Hematopoietic multipotent progenitor cell treated with erythropoietin and hydrocortisone succinate and interleukin-3 and kit ligand, for 8 days (in vitro differentiated cells): ENCODE measurements at places on chromosomes 6 and 20.
A peak's percentile ranks its signal among the peaks of the same experiment; 100 is the strongest.

DNA sequence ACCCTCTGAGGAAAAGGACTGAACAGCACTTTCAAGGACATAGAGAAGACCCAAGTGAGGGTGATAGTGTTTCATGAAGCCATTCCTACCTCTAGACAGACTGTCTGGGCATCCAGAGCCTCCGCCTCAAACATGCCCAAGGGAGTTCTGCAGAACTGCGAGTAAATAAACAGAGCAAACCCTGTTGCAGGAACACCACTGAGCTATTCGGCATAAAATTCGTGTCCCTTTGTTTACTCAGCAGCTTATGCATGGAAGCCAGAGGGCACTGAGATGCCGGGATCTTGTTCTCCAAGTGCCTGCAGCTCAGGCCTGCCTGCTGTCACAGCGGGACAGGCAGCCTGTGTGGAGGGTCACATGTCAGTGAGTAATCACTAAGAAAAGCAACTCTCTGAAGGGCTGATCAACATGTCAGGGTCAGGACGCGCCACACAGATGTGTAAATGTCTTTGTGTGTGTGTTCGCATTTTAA lies 164.9 kb upstream of the HEY2 start:
- no peak for DNase-seq

DNA sequence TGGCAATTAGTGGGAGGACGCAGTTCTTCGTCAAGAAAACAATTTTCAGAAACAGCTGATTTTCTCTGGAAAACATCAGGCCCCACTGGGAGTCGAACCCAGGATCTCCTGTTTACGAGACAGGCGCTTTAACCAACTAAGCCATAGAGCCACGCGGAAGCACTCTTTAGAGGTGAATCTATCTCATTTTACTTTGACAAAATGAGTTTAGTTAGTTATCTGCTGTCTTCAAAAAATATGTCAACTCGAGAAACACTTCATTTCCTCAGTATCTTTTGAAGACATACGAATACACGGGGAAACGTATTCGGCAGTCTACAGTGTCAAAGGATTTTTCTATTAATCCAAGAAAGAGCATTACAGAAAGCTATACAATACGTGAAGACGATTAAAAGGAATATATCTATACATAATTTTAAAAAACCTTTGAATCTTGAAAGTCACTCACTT lies 26.7 kb downstream of the GPX6 start:
- DNase-seq: peak; percentile 89

DNA sequence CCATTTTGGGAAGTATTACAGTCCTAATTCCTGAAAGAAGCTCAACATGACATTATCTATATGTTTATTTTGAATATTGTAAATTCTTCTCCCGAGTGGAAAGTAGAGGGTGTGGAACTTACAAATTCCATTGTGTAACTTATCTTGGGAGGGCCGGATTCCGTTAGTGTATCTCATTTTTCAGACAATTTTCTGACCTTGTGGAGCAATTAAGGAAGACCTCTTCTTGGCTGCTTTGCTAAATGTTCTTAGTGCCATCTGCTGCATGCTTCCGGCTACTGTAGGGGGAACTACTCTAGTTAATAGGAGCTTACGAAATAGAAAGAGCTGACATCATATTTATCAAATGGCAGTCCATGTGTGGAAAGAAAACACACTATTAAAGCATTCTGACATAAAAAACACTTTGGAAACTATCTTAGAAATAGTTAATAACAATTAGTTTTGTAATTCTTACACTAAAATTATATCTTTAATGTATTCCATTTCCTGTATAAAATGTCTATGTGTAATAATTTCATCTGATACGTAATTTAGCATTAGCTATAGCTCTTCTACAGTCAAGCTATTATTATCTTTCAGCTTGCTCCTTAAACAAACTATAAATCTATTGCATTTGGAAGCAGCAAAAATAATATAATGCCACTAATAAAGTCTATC lies 41.5 kb upstream of the KCNQ5 start:
- DNase-seq: peak; percentile 86

- DNase-seq: no peak
Observed at GRCh38 chr6:126204598-126204997, 135.3 kb upstream of the CENPW start.

DNA sequence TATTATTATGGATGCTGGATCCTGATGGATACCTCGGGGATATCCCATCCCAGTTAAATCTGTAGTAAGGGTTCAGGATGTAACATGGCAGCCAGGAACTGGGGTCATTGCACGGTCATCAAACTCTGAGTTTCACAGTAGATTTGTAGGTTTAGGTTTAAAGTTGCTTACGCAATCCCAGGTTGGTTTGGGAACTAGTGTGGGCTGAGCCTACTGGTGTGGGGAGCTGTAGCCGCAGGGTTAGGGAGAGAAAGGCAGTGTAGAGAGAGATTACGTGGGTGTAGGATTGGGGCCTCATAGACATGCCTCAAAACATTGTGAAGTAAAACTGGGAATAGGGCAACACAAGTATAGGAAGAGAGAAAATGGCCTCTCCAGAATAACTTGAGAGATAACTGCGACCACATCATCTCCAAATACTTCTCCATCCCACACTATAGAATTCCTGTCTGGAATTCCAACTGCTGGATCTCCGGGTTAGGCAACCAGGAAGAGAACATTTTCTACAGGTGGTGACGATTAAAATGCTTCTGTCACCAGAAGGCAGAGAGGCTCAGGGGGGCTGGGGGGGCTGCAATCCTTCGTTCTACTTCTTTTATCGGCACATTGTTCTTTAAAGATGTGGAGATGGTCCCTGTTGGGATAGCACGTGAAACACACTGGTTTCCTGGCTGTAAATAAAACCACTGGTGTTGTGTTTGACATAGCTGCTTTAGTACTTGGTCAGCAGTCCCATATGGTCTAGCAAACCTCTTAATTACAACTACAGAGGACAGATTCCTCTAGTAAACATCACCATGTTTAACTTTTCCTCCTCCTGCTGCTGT lies 44.9 kb upstream of the TMEM170B start:
- DNase-seq: no peak

- DNase-seq: no peak
Observed at GRCh38 chr6:2938632-2939083, 32.7 kb downstream of the SERPINB6 start.

DNA sequence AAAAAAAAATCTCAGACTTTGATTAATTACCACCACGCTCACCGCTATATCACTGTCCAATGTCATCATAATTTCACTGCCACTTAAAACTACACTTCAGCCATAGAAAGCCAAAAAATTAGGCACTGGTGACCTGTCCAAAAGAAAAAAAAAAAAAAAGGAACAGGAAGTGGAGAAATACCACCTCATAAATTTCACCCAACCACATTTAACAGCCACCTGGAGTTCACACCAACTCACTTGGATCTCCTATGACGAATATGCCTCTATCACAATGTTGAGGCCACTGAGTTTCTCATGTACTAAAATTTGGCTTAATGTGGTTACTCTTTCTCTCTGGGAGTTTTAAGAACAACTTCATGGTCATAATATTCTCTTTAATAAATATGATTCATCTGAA lies 237.5 kb upstream of the RSPO3 start:
- no peak for DNase-seq

DNA sequence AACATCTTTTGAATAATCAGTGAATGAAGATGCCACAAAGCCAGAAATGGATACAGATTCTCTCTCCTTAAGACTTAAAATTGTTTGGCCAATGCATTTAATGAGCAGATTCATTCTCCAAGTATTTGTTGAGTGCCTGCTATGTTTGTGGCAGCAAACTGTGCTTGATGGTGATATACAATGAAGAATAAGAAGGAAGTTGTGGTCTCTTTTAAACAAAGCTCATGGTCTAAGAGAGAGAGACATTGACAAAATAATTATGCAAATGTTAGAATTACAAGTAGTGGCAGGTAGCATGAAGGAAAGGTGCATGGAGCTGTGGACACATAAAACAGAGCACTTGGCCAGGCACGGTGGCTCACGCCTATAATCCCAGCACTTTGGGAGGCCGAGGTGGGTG lies 28.3 kb downstream of the NFATC2 start:
- DNase-seq: no peak

DNA sequence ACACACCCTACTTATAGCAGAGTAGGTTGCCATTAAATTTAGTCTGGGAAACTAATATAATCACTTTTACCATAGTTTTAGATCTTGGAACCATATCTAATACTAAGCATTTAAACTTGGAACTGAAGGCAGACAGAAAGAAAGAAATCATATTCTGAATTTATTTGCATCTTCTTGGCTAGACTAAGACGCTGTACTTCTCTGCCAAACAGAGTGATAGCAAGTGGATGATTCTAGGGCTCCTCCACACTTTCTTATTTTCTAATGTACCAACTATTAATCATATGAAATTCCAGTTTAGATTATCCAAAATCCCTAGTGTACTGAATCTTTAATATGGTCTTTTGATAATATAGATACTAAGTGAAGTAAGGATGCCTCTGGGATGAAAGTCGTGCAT lies 277.0 kb downstream of the CENPW start:
- no peak for DNase-seq

DNA sequence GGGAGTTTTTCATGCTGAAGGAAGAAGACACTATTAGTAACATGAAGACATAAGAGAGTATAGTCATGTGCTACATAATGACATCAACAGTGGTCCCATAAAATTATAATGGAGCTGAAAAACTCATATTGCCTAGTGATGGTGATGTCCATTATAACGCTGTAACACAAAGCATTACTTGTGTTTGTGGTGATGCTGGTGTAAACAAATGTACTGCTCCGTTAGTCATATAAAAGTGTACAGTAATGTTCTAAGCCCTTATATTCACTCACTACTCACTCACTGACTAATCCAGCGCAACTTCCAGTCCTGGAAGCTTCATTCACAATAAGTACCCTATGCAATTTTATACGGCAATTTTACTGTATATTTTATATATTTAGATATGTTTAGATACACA lies 26.8 kb upstream of the ASF1A start:
- no peak for DNase-seq
